Hepatocyte (in vitro differentiated cells): ENCODE measurements at places on chromosomes 5 and 9.
A peak's percentile ranks its signal among the peaks of the same experiment; 100 is the strongest.

- peak; percentile 70 for DNase-seq
Measured at GRCh38 chr9:13427587-13427986, 148.1 kb upstream of the MPDZ start.

- DNase-seq: no peak
Measured at GRCh38 chr9:130301483-130302286, 36.1 kb downstream of the HMCN2 start.

- no peak for DNase-seq
Measured at GRCh38 chr9:100759215-100759614, 181.3 kb downstream of the CAVIN4 start.

- no peak for DNase-seq
Measured at GRCh38 chr5:67957374-67957773, 258.2 kb upstream of the PIK3R1 start.

GRCh38 chr5:14400085-14400484, 181.5 kb upstream of the OTULINL start:
- DNase-seq: no peak

DNA sequence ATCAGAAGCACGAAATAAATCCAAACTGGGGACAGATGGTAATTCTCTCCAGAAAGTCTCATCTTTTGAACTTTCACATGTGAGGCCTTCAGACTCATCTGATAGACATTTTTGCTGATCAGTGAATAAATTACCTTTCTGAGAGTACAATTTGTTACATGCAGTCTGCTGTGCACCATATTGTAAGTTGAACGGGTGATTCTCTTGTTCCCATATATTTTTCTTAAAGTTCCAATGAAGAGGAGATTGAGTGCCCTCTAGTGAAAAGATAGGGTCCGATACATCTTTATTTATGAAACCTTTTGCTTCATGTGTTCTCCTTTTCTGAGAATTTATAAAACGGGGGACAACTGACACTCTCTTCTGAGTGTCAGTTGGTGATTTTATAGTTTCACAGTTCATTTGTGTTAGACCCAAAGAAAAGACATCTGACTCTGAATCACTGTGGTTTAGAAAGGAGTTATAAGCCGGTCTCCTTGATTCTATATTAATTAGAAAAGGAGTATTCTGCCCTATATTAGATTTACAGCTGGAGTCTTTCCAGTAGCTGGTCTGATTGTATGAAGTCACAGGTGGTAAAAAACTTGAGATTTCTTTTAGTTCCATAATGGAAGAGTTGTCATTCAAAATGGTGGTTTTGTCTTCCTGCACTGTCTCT, 30.4 kb downstream of the GNG10 start:
- peak; percentile 25 for DNase-seq

GRCh38 chr5:85868070-85868469, 749.7 kb upstream of the COX7C start:
- no peak for DNase-seq

DNA sequence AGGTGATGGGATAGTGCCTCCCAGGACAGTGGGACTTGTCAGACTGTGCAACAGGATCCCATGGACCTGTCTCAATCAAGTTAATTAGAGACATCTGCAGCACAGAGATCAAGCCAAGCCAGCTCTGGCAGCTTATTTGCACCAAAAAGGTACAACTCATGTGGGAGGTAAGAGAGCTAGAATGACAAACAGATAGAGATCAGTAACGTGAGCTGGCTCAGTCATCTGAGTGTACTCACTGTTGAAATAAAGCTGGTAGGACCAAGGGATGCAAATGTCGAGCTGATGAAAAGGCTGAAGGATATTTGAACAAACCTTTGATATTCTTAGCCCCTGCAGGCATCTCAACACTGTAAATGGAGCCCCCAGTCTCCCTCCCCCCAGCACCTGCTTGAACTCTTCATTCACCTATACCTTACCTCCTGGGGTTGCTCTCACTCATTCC, 198.1 kb downstream of the EFNA5 start:
- DNase-seq: no peak

DNA sequence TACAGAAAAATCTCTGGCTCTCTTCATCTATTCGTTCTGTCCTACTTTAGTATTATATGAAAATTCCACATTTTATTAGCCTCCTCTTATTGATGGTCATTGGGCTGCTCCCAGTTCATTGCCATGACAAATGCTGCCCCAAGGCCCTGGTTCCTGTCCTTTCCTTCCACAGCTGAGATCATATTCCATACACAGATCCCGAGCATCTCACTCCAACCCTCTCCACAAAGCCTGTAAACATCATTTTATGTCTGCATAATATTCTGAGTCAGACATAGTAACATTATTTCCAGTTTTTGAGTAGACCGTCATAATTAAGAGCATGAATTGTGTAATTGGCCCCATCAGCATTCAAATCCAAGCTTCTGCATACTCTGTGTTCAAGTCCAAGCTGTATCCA, 86.3 kb downstream of the MVB12B start:
- no peak for DNase-seq

GRCh38 chr5:125607018-125607417, 816.2 kb upstream of the GRAMD2B start:
- DNase-seq: no peak

DNA sequence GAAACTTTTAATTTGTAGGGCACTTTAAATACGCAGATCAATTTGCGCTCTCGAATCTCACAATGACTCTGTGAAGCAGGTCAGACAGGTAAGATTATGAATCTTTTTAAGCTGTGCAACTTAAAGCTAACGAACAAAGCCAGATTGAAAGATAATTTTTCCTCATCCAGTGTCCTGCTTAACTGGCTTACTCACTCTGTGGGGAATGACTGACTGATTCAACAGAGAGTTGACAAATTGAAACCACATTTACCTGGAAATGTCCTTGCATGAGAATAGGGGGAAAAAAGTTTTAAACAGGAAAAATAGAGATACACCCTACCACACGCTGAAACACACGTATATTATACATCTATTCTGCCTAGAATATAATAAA, 187.9 kb downstream of the MAN2A1 start:
- DNase-seq: no peak

GRCh38 chr5:98568336-98568735, 205.1 kb upstream of the RGMB start:
- DNase-seq: no peak

GRCh38 chr5:179307931-179308471, 37.3 kb downstream of the ADAMTS2 start:
- DNase-seq: no peak

GRCh38 chr5:1508659-1509290, 15.0 kb downstream of the LPCAT1 start:
- no peak for DNase-seq

DNA sequence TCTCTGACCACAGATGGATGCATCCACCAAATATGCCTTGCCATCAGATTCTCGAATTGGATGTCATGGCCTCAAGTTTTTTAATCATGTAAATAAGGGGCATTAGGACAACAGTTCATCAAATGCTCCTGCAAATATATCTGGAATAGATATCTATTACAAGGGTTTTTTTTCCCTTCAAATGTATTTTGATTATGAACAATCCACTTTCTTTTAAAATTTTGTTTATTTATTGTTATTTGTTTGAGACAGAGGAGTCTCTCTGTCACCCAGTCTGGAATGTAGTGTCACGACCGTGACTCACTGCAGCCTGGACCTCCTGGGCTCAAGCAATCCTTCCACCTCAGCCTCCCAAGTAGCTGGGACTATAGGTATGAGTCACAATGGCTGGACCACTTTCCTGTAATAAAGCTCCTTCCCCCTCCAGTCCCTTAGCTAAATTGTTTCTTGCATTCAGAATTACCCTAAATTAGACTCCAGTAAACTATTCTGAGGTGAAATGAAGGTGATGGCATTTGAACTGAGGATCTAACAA, 1412.1 kb downstream of the EFNA5 start:
- DNase-seq: no peak

DNA sequence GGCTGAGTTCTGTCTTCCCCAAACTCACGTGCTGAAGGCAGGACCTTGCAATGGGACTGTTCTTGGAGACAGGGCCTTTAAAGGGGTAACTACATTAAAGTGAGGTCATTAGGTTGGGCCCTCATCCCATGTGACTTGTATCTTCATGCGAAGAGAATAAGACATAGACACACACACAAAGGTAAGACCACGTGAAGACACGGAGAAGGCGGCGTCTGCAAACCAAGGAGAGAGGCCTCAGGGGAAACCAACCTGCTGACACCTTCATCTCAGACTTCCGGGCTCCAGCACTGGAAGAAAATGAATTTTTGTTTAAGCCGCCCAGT, 50.7 kb upstream of the KCNMB1 start:
- DNase-seq: no peak

DNA sequence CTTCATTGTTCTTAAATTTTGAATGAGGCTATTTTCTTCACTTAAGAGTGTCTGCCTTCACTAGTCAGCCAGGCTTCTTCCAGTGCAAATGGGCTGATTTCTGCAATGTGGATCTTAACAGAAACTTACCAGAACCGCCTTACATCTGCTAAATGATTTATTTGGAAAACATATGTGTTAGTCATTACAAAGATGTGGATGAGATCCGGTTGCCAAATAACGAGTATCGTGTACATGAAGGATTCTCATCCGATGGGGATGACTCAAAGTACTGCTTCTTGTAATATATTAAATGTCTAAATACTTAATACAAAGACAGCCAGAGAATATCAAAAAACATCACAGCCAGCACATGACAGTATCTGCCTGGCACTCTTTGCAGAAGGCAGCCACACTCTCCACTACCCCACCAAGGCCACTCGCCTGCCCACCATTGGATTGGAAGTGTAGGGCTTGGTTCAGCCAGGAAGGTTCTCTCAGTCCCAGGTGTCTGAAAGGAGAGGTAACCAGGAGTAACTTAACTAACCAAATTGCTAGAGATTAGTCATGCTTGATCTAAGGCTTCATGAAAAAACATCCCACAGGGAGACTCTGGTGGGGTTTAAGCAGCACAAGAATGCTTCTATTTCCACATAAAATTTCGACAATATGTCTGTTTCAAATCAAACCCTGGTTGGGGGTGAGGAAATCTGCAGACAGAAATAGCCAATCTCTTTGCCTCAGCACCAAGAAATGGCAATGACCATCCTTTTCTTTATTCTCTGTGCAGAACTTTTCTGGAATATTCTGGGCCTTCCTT, 174.8 kb downstream of the GADD45G start:
- DNase-seq: no peak

DNA sequence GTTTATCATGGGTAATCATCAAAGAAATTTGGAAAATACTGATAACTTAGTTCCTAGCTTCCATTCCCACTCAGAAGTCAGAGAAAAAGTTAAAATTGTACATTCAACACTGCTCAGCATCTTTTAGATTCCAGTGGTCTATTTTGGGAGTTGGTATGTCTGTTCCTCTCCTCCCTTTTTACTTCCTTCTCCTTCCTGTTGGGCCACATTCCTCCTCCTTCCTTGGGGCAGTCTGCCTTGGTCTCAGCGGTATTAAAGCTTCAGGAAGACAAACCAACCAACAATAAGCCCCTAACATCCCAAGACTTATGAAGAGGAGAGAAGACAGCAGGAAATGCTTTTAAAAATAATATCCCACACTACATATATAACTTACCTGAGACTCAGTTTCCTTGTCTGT, 49.9 kb upstream of the SSBP2 start:
- no peak for DNase-seq

GRCh38 chr5:151264113-151264512, 11.1 kb downstream of the GM2A start:
- no peak for DNase-seq

- DNase-seq: no peak
Measured at GRCh38 chr9:121153642-121154041, 48.0 kb downstream of the RAB14 start.

GRCh38 chr5:21680641-21681040, 1172.5 kb downstream of the CDH12 start:
- no peak for DNase-seq

DNA sequence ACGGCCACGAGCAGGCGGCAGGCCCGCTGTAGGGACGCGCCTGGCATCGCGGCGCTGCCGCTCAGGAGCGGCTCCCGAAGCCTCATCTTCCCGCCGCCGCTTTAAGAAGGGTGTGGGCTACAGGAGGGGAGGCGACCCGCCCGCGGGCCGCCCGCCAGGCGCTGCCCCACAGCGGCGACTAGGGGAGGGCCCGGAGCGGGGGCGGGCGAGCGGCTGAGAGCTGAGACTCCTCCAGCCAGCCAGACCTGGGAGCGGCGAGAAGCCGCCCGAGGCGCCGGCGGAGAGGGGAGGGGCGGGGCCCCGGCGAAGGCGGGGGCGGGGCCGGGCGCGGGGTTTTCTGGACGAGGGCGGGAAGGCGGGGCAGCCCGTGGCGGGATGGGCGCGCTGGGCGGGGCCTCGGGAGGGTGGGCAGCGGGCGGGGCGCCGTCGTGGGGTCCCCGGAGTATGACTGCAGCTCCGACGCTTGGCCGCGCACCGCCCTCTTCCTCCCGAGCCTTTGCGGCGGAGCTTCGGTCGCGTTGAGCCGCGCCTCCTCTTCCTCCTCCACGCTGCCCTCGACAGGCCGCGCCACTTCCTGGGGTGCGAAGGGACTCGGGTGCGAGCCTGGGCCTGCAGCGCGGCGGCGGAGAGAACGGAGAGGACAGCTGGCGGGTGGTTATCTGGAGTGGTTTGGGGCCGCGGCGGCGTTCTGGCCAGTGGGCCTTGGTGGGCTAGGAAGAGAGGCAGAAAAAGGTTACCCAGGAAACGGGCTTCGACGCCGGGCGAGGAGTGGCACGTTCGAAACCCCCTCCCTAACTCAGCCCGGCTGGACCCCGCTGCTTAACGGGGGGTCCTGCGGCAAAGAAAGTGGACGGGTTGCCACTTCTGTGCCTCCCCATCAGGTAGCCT, at the start of gene B4GALT1:
Gene B4GALT1, minus strand, starts transcription at position 253 of the 888 bp plus-strand sequence. Its CDS starts 167 bp downstream, at position 86.
- peak; percentile 96 for DNase-seq

- DNase-seq: no peak
Measured at GRCh38 chr9:94199776-94200175, 59.3 kb upstream of the ZNF169 start.

DNA sequence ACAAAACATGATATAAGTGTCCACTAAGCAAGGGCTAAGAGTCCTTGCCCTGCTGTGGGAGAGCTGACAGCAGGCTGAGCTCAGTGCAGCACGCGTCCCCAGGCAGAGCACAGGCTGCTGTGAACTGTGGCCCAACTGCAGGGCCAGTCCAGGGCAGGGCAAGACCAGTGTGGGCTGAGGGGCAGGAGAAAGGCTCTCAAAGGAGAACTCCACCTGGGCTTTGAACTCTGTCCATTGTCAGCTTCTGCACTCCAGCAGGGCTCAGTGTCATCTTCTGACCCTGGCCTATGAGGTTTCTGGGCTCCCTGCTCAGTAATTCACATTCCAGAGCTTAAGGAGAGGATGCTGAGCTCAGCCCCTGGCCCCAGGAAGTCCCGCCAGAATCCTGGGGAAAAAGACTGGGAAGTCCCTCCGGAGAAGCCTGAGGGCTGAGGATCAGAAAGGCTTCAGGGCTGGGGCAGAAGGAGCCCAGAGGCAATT, 37.4 kb downstream of the LHFPL2 start:
- peak; percentile 33 for DNase-seq

GRCh38 chr9:137474271-137474670, 15.1 kb upstream of the NSMF start:
- DNase-seq: no peak
